ENCODE measurements at places on chromosomes 7 and 10.

GRCh38 chr7:141073173-141073640 is 657 bp upstream of the TMEM178B start:
- DNase-seq: no peak

DNA sequence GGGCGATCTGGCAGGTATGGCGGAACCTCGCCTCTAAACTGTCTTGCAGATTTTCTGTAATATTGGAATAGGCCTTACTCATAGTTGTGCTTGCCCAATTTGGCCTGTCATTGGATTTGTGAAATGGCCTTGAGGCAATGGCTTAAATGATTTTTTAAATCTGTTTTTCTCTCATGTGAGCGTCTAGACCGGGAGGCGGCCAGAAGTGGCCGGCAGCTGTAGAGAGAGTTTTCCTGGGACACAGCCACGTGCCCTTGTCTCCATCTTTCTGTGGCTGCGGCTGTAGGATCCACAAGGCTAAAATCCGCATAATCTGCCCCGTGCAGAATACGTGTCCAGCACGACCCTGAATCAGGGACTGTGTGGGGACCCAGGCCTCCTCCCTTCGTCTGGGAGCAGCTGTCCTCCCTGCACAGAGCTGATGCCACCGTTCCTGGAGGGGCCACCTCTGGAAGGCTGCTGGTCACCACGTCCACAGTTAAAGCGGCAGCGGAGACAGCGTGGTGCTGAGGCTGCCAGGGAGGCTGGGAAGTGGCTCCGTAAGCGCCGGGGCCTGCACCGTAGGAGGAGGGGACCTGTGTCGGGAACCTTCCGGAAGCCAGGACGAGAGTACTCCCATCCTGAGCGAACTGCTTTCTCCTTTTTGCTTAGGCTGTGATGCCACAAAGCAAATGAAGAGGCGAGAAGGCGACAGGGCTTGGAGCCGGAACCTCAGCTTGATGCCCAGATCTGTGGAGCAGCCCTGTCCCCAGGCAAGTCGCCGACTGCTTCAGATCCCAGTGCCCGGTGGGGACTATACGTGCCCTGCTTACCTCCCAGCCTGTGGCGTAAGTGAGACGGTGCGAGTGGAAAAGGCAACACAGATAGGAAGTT is 99.8 kb downstream of the DYNC2I1 start:
- no peak for DNase-seq

GRCh38 chr10:74875966-74876365 is 49.6 kb downstream of the KAT6B start:
- no peak for DNase-seq

DNA sequence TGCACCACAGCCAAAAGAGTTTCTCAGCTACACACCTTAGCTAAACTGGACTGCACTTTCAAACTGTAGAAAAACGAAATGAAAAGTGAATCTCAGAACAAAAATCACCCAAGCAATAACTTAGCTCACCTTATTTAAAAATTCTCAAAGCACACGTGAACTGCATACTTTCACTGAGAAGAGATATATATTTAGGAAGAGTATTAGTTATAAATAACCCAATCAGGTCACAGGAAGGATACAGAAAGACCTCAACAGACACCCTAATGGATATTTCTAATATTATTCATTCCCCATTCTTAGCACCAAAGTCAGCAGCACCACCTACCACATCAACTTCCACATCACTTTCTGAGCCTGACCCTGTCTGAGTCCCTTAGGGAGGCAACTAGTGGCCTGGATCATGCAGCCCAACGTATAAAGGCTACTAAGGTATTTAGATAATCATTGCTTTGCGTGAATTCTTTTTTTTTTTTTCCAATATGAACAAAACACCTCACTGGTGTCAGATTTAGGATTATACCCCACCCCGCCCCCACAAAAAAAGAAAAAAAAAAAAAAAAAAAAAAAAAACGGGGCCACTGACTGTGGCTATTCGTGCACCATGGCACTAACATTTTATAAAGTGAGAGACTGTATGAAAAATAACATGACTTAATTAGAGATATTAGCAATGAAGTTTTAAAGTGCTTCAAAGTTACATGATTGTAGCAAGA is 2.6 kb downstream of the ABI1 start:
- DNase-seq: no peak

DNA sequence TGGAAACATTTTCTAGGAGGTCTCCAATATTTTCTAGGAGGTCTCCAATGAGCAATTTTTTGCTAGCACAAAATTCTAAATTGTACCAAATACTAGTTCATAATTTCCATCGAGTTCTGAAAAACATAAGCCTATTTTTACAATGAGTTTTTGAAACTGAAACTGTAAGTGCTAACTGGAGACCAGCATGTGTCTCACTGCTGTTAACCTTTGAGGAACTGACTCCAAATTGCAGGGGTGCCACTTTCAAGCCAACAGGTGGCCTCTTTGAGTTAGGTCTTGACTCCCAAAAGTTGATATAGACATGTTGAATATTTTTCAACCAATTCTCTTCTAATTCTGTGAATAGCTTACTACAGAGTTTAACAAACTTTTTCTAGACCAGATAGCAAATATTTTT is 58.8 kb downstream of the CAV1 start:
- DNase-seq: no peak

DNA sequence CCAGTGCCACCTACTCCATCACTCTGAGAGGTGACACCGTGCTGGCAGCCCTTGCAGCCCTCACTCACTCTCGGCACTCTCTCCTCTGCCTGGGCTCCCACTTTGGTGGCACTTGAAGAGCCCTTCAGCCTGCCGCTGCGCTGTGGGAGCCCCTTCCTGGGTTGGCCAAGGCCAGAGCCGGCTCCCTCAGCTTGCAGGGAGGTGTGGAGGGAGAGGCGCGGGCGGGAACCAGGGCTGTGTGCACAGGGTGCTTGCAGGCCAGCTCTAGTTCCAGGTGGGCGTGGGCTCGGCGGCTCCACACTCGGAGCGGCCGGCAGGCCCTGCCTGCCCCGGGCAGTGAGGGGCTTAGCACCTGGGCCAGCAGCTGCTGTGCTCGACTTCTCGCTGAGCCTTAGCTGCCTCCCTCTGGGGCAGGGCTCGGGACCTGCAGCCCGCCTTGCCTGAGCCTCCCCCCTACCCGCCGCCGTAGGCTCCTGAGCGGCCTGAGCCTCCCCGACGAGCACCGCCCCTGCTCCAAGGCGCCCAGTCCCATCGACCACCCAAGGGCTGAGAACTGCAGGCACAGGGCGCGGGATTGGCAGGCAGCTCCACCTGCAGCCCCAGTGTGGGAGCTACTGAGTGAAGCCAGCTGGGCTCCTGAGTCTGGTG is 48.7 kb upstream of the SLC35G1 start:
- no peak for DNase-seq
